ENCODE measurements at places on chromosomes 11 and 22.

DNA sequence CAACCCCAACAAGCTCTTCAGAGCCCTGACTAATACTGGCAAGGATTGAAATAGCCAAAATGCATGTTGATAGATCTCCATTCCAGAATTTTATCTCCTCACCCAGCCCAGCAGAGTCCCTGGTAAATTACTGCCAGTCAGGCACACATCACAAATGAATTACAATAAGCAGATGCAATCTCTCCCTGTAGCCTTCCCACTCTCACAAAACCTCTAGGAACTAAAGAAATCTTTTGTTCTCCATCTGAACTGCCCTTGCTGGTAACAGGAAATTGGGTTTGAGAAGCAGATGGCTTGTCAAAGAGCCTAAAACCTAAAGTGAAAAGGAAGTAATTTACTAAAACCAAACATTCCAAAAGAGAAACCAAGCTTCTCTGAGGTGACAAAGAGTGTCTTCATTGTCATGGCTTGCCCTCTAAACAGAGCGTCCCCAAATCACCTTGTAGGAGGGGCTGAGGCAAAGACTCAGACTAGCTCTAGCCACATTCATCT, 59.5 kb downstream of the FAM168A start:
- DNase-seq = no peak

DNA sequence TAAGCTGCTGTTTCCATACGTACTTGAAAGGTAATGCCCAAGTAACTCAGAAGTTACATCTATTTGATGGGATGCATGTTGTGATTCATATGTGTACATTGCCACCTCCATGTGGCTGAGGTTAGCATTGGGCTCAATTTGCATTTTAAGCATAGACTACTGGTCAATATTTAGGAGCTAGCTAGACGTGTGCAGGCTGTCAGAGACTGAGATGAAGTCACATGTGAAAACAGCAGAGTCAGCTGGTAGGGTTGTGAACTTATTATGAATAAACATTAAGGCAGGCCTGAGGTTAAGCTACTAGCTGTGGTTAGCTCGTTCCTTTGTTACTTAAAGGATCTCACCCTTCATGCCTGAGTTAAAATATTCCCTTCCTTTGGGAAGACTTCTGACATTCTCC, 114.5 kb upstream of the MTNR1B start:
- DNase-seq = no peak

DNA sequence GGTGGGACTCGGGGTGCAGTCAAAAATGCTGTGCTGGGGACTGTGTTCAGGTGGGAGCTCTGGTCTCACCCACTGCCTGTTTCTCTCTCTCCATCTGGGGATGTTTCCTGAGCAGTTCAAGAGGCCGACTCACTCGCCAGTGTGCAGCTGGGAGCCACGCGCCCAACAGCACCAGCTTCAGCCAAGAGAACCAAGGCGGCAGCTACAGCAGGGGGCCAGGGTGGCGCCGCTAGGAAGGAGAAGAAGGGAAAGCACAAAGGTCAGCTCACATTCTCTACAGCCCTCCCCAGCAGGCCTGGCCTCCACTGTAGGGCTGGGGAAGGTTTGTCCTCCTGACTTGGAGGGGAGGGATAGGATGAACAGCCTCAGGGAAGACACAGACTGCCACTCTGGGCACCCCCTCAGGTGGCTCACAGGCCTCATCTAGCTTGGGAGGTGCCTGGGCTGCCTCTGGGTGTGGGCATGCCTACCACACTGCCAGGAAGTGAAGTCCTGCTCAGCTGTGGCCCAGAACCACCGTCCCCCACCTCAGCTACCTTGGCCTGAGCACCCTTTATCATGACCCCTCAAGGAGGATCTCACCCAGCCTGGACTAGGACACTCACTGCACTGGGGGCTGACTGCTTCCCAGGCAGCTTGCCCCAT, 13.0 kb downstream of the TUB start:
- DNase-seq = peak; percentile 28

GRCh38 chr11:78841456-78842060, 266.9 kb upstream of the NARS2 start:
- no peak for DNase-seq

GRCh38 chr22:44067901-44068300, 43.8 kb downstream of the PARVB start:
- no peak for DNase-seq

GRCh38 chr11:121356357-121356756, 63.8 kb downstream of the SC5D start:
- DNase-seq = no peak

DNA sequence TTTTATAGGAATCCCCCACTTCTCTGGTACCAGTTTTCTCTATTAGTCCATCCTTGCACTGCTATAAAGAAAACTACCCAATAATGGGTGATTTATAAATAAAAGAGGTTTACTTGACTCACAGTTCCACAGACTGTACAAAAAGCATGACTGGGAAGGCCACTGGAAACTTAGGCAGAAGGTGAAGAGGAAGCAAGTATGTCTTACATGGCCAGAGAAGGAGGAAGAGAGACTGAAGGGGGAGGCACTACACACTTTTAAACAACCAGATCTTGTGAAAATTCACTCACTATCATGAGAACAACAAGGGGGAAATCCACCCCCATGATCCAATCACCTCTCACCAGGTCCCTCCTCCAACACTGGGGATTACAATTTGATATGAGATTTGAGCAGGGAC, 68.9 kb upstream of the GNAZ start:
- DNase-seq = no peak

GRCh38 chr11:103959279-103959942, 77.0 kb upstream of the DDI1 start:
- DNase-seq = no peak

DNA sequence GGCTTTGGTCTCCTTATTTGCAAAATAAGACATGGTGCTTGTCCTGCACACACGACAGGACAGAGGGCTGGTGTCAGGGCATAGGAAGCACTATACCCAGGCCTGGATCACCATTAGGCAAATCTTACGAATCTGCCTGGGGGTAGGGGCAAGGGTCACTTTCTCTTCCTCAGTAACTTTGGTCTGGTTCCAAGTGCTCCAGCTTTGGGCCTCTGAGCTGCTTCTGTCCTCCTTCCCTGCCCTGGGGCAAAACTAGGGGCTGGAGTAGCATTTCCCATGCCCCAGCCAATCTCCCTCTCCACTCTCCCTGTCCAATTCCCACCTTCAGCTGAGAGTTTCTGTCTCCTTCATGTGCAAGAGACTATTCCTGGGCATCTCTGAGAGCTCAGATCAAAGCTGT, 123.7 kb upstream of the NECTIN1 start:
- DNase-seq = no peak

DNA sequence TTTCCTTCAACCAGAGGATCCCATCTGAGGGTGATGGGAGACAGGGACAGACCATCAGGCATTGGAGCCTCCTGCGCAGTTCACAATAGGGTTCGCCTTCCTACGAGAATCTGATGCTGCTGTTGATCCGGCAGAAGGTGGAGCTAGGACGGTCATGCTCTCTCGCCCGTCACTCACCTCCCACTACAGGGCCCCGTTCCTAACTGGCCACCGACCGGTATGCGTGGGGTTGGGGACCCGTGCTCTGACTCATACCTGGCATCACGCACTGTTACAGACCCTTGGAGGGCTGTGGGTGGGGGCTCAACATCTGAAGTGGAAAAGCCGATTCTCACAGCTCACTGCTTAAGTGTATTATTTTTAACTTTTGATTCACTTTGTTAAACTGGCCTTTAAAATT, 402.3 kb downstream of the BRD1 start:
- DNase-seq = peak; percentile 40

DNA sequence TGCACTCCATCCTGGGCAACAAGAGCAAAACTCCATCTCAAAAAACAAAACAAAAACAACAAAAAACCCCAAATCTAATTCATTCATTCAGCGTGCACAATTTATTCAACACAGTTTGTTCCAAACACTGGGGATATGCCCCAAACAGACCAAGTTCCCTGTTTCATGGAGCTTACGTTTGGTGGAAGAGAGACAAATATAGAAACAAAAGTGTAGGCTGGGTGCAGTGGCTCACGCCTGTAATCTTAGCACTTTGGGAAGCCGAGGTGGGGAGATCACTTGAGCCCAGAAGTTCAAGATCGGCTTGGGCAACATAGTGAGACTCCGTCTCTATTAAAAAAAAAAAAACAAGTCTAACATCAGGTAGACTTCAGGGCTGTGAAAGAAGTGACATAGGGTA, 52.4 kb downstream of the PTPRJ start:
- no peak for DNase-seq

DNA sequence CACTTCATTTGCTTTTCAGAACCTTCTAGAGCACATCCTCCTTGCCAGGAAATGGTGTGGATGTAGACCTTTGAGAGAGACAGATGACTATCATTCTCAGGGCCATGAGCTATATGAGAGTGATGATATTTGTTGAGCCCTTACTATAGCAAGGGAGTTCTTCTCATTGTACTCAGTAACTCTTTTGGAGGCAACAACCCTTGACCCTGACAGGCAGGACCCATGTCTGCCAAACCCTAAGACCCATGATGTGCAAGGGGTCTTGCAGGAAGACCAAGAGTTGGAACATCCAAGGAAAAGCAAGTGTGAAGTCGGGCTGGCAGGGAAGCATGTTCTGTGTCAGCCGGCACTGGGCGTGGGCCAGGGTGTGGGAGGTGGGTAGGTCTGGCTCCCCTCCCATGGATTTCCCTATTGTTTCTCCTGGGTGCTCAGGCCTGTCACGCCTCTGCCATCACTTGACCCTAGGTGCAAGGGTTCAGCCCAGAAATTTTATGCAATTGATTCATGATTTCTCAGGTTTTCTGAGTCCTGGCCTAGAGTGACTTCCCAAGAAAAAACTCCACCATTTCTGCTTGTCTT, 1.2 kb downstream of the FOLR3 start:
- no peak for DNase-seq

DNA sequence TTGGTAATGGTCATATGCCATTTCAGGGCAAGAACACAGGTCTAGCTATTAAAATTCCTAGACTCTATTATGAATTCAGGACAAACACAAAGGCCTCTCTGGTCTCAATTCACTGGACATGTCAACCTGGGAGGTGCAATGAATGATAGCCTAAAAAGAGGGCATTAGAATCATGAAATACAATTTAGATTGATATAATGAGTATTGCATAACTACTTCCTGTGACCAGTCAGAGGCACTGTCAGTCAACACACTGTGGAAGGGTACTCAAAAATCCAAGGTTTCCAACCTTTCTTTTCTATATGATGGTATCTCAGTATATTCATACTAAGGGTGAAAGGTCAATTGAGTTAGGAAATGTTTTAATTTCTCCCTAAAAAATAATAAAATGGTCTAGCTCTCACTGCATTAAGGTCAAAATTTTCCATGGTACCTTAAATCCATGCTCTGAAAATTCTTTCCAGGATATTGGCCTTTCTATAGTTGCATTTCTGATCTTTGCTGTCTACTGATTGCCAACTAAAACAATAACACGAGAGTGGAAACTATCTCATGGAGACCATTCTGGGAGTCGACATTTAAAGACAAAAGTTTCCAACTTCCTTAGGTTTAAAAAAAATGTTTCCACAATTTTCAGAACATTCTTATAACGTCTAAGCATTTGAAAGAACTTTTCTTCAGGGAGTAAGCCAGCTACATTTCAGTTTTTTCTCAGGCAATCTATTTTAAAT, 81.7 kb upstream of the APOA1 start:
- DNase-seq = no peak

- DNase-seq = no peak
Observed at GRCh38 chr22:29080106-29080975, 7.5 kb downstream of the KREMEN1 start.

DNA sequence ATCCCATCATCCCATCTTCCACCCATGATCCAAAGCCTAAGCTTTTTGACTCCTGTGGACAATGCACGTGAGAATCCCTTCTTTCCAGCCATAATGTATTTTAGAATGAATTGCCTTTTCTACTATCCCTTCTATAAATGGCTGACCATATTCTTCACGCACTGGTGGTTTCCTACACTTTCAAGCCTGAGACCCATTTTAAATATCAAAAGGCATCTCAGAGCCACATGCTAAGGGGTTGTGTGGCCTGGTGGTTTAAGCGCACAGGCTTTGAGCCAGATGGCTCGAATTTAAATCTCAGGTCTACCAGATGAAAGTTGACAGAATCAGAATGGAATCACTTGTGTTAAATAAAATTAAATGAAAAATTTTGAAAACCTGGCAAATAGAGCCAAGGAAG, 54.5 kb downstream of the C11orf91 start:
- DNase-seq = no peak

All from left forelimb (tissue), 1 donor.